Spleen (tissue), 13 donors: ENCODE measurements at places on chromosomes 4 and X.

- DNase-seq, result no peak
Observed at GRCh38 chr4:99783940-99784339, 32.7 kb upstream of the DAPP1 start.

GRCh38 chr4:107147873-107148272, 111.8 kb upstream of the DKK2 start:
- no peak for DNase-seq

- no peak for DNase-seq
Observed at GRCh38 chrX:17021851-17022604, 75.6 kb downstream of the REPS2 start.

DNA sequence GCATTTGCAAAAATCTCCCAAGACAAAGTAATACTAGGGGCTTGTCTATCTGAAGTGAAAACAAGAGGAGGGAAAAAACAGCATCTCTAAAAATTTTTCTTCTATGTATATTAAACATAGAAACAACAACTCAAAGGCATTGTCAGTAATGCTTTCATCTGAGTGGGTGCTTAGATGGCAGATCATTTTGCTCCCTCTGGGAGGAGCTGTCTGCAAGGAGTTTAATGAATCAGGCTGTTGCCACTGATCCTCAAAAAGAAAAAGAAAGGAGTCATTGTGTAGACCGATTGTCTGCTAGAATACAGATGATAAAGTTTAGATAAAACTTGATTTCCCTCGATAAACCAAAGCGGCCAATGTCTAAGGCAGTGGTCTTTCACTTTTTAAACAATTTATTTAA, 49.7 kb upstream of the KLHL8 start:
- no peak for DNase-seq

- no peak for DNase-seq
Observed at GRCh38 chrX:74922922-74923543, 2.2 kb downstream of the NEXMIF start.

- DNase-seq, result no peak
Observed at GRCh38 chr4:79980448-79980847, 92.6 kb downstream of the ANTXR2 start.

DNA sequence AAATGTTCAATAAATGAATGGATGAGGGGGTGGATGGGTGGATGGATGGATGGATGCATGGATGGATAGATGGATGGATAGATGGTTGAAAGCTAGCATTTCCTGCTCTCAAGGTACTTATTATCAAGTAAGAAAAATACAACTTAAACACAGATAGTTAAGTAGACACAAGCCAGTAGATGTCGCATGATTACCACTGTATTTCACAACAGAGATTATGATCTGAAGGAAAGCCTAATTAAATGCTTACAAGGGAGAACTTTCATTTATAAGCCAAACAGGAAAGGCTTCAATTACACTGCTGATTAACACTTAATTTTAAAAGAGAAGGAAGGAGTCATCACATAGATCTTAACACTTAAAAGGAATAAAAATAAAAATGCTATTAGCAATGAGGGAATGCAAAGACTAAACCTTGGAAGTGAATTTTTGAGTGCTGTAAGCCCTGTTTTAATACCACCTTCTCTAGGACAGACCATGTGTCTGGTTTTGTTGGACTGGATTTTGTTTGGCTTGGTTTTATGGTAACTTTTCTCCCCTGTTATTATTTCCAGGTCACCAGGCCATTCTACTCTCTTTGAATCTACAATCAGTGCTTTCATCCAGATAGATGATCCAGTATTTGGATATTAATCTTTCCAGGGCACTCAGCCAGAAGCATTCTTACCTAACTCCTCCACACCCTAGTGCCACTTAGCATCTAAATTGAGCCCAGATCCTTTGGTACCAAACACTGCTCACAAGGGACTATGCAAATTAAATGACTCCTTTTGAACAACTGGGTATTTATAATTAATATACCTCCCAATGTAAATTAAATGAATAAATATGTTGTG, 75.5 kb upstream of the SLC39A8 start:
- DNase-seq, result no peak

- DNase-seq, result no peak
Observed at GRCh38 chrX:132181364-132181763, 37.9 kb downstream of the RAP2C start.

DNA sequence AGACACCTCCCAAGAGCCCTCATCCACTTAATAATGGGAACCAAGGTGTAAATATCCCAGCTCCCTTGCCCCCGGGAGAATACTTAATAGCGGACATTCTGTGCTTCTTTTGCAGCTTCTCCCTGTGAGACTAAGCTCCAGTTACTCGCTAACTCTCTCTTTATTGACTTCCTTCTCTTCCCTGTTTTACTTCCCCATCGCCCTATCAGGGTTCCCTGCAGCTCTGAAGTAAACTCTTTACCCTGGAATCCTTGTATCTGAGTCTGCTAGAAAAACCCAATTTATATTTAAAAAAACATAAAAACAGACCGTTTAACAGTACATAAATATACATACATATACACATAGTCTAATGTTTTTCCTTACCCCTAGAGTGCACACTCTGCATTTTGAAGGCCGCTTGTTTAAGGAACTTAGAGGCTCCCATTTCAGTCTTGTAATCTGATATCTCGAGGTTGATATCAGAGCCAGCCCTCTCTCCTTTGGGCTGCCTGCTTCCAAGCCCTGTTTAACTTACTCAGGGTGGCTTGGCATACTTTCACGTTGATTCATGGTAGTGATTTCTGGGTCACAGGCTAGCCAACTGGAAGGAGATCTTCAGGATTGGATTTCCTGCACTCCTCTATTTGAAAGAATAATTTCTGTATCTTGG, 177.4 kb upstream of the SCML1 start:
- no peak for DNase-seq

- no peak for DNase-seq
Observed at GRCh38 chr4:168825975-168826374, 184.1 kb downstream of the CBR4 start.

- DNase-seq, result no peak
Observed at GRCh38 chr4:2855584-2855983, 11.9 kb downstream of the ADD1 start.

DNA sequence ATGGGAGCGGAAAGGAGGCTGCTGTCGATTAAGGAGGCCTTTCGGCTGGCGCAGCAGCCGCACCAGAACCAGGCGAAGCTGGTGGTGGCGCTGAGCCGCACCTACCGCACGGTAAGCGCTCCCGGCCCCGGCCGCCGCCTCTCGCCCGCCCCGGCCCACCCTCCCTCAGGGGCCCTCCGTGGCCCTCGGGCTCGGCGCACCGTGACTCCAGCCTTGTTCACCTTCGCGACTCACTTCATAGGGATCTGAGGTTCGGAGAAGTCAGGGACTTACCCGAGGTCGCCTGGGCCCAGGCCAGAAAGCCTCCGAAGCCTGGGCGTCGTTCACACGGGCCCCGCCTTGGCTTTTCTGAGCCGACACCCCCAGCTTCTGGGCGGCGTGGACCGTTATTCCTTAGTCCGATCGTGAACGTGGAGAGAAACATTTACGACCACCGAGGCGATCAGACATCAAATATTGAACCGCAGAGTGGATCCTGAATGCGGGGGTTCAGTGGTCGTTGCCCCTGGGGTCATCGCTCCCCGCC, 362 bp downstream of the NCAPG start:
- DNase-seq, result no peak

DNA sequence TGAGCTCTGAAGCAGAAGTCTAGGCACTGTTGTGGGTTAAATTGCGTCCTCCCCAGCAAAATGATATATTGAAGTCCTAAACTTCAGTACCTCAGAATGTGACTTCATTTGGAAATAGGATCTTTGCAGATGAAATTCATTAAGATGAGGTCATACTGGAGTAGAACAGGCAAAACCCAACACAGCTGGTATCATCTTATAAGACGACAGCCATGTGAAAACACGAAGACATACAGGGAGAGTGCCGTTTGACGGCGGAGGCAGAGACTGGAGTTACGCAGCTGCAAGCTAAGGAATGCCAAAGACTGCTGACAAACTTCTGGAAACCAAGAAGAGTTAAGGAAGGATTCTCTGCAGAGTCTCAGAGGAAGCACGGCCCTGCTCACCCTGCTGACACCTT, 241.5 kb downstream of the MAML3 start:
- no peak for DNase-seq

DNA sequence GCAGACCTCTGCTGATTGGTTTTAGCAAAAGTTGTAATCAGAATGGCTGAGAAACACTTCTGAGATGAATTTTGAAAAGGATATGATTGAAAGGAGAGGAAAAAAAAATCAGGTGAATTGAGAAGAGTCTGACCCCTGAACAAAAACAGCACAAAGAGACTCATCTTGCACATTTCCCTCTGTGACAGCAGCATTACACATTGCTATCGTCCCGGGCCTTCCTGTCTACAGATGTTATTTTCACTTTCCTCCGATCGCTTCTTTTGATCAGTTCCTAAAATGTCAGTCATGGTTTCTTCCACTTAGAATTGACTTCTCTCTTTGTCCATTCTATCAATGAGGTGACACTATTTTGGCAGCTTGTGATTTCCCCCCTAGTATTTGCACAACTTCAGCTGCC, 262.6 kb downstream of the GPC3 start:
- DNase-seq, result no peak

DNA sequence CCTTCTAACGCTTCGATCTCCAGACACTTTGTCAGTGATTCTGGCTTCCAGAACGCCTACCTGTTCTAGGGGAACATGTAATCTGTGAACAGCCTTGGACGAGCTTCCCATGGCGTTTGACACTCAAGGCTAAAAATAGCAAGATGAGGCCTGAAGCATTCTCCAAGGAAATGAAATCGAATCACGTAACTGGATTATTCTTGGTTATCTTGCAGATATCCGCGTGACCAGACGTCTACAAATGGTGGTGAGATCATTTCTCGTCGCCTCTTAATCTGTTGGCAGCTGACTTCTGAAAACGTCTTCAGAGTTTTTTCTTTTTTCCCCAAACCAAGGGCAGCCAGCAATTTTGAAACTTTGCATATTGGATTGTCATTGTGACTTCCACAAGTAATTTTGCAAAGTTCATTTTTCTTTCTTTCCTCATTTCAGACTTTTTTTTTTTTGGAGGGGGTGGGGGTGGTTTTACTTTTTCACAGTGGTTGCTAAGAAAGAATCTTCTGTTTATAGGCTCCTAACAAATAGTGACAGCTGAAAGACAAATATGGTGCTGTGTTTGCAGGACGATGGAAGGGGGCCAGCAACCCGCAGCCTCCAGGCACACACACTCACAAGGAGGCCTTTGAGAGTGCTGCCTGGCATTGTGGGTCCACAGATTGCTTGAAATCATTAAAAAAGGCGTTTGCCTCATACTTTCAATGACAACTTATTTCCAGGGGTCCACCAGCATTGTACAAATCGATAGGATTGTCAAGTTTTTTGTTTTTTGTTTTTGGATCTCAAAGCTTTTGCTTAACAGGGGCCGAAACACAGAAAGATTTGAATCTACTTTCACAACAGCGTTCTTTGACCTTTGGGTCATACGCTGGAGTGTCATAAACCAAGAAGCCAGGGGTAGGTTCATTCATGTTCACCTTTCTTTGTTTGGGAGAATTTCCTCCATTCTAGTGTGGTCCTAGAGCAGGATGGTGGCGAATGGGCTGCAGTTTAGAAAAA, 32.4 kb upstream of the PDLIM3 start:
- no peak for DNase-seq

- DNase-seq, result no peak
Observed at GRCh38 chrX:151505796-151506195, 57.7 kb upstream of the PASD1 start.

- DNase-seq, result peak; percentile 89
Observed at GRCh38 chrX:47129157-47129898, 15.2 kb downstream of the NDUFB11 start.

DNA sequence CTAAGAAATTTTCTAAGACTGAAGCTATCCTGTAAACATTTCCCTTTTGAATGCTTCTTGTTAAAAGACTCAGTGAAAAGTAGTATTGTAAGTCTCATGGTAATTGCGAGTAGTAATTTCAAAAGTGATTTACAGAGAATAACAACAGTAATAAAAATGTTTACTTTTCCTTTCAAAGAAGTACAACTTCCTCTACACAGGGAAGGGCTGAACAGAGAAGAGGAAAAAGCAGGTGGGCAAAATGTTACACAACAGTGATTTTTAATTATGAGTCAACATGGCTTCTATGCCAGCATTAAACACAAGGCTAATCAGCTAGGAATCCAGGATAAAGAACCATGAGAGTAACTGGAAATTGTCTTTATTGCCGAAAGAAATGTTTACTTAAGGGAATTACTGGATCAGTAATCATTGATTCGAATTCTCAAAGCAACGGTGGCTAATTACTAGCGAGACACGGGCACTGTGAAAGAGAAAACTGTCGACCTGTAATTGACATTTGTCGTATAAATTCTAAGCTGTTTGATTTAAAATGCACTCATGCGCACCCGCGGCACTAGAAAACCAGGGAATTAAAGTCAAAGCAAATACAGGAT, 15.4 kb downstream of the UTP3 start:
- no peak for DNase-seq

- DNase-seq, result no peak
Observed at GRCh38 chrX:155334486-155335336, at the start of gene CLIC2. CLIC2 (minus strand) TSS chrX:155334614; CDS start chrX:155334427, 187 bp downstream.

- DNase-seq, result no peak
Observed at GRCh38 chr4:80112236-80112635, 39.2 kb upstream of the ANTXR2 start.

DNA sequence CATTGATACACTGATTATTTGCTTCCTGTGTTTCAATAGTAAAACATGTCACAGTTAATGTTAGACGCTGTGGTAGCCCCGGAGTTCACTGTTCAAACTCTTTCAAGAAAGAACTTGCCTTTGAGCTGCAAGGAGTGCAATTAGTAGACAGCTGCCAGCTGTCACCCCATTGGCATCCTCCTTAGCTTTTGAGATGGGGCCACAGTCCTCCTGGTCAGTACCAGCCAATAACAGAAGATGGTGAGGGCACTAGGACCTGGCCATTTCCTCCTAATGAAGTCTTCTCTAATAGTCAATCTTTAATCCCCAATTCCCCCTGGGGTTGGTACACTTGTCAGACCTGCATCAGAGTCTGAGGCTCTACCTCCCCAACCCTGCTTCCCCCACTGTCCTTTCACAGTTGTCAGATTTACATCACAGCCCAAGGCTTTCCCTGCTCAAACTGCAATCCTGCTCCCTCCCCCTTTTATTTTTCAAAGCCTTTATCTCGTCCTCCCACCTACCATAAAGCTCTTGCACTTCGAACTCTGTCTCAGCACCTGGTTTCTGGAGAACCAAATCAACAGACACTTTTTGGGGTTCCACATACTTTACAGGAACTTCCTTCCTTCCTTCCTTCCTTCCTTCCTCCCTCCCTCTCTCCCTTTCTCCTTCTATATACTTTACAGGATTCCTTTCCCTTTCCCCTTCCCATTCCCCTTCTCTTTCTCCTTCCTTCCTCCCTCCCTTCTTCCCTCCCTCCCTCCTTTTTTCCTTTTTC, 182.0 kb downstream of the RASL11B start:
- no peak for DNase-seq

GRCh38 chrX:40278340-40279090, 180.8 kb upstream of the BCOR start:
- no peak for DNase-seq

DNA sequence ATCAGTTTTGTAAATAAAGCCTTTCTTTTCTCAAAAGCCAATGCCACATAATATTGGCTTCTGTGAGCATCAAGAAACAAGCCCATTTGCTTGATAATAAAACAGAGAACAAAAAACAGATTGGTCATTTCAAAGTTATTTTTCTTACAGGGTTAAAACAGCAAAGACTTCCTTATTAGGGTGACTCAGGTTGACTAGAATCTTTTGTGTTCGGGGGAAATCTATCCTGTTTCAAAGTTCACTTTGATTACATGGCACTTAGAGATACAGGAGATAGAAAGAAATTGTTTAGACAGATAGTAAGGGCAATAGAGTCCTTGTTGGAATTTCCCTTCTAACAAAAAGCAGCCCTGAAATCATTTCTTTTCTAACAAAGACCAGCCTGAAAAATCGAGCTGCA, 170.0 kb upstream of the GLRA2 start:
- no peak for DNase-seq

- no peak for DNase-seq
Observed at GRCh38 chrX:109845996-109846395, 112.9 kb upstream of the ACSL4 start.
